CD4-positive, alpha-beta memory T cell (primary cell): ENCODE measurements at places on chromosomes 1 and 21.

DNA sequence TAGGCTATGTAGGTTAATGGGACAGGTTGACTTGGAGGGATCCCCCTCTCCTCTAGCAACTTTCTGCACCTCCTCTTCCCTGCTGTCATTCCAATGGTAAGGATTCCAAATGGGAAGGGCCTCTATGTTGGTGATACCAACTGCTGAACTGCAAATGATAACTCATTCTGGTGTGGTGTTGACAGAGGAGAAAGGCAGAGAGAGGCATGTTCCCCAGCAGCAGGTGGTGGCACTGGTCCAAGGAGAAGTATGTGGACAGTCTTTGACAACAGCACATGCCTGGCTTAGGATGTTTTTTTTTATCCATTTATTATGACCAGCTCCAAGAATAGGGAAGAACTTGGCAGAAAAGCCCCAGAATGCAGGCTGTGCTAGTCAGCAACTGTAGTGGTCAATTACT, 19.6 kb upstream of the SPAG17 start:
- DNase-seq = no peak

- DNase-seq = no peak
These were observed 85.9 kb downstream of the USP24 start for GRCh38 chr1:55129194-55129728.

DNA sequence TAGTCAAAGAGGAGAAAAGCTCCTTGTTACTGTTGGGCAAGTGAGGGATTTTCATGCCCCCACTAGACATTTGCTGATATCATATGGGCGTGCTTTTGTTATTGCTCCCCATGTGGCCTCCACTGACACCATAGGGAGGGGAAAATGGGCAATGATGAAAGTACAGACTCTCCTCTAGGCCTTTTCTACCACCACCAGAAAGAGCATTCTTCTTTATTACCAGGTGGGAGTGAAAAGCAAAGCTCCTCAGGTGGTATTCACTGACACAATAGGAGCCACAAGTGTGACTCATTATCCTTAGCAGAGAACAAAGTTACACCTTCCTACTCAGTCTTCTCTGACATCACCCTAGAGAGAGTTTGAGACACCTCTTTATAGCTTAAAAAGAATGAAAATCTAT, 667.1 kb downstream of the LTN1 start:
- no peak for DNase-seq

GRCh38 chr1:34398916-34399275, 222.2 kb downstream of the C1orf94 start:
- DNase-seq = no peak

GRCh38 chr1:178060789-178061556, 32.9 kb upstream of the RASAL2 start:
- no peak for DNase-seq

DNA sequence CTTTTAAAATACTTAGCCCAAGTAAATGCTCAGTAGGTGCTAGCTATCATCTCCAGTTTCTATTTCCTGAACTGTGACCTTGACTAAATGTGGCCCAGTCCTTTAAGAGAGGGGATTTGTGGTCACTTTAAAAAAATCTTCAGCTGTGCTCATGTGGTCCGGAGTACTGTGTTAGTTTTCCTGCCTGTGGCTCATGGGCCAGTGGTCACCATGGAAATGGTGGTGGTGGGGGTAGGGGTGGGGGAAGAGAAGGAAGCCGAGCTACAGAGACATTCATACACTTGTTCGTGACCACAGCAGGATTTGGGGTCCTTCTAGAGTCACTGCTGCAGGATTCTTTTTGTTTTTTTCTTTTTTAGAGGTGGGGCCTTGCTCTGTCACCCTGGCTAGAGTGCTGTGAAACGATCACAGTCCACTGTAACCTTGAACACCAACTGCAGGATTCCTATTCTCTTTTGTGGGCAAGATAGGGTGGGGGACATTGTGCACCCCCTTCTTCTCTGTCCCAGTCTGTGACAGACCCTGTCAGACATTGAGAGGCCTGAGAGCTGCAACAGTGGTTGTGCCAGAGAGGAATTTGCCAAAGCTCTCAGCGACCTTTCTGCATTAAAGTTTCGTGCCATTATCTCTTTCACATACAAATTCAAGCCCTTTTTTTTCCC, 25.8 kb downstream of the KIF26B start:
- no peak for DNase-seq

DNA sequence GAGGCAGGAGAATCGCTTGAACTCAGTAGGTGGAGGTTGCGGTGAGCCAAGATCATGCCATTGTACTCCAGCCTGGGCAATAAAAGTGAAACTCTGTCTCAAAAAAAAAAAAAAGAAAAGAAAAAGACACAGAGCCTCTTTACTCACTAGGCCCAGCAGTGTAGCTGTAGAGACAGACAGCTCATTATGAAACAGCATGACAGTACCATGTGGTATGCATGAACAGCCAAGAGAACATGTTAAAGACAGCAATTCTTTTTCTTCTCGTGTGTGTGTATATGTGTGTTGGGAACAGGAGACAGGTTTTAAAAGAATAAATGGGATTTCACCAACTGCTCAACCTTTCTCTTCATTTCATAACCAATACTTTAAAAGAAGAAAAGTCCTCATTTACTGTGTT, 118.8 kb downstream of the PIK3R3 start:
- DNase-seq = no peak

- no peak for DNase-seq
These were observed 63.6 kb upstream of the ZBTB40 start for GRCh38 chr1:22387919-22388580.

GRCh38 chr21:45509566-45510465, 32.4 kb downstream of the SLC19A1 start:
- no peak for DNase-seq

DNA sequence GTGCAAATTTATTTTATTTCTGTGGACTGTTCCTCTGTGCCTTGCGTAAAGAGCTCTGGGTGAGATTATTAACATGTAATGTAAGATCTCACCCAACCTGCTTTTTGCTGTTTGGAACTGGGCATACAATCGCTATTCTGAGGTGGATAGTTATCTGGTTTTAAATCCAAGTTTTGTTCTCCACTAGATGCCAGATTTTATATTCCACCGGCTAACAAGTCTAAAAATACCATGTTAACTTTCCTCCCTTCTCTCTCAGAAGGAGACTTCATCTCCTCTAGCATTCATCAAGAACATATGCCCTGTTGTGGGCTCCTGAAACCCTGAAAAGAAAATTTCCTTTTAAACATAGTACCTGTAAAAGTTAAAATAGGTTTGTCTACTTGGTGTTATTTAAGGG, 56.4 kb downstream of the C1orf21 start:
- no peak for DNase-seq

GRCh38 chr1:48182439-48182838, 40.1 kb upstream of the SLC5A9 start:
- DNase-seq = no peak

DNA sequence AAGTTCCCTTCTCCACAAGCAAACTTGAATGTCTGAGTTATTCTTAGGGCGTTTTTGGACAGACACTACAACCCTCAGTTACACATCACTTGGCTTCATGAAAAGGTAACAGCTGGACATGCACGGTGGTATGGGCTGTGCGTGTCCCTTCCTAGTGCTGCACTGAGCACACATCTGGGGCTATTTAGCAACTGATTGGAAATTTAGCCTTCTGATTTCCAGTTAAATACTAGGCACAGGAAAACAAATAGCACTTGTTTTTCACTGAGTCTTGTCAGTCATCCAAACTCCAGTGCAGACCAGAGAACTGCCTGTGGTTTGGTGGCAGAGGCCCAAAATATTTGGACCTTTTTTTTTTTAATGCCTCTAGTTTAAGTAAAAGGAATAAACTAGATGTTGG, 134.7 kb downstream of the TGFBR3 start:
- no peak for DNase-seq

- DNase-seq = no peak
These were observed 23.5 kb upstream of the ZBTB18 start for GRCh38 chr1:244027491-244028145.

- no peak for DNase-seq
These were observed 182.1 kb downstream of the MRPL39 start for GRCh38 chr21:25425156-25425555.

- no peak for DNase-seq
These were observed 175.5 kb downstream of the ASTN1 start for GRCh38 chr1:176989023-176989422.

GRCh38 chr1:3290915-3291314, 163.6 kb upstream of the ARHGEF16 start:
- no peak for DNase-seq

DNA sequence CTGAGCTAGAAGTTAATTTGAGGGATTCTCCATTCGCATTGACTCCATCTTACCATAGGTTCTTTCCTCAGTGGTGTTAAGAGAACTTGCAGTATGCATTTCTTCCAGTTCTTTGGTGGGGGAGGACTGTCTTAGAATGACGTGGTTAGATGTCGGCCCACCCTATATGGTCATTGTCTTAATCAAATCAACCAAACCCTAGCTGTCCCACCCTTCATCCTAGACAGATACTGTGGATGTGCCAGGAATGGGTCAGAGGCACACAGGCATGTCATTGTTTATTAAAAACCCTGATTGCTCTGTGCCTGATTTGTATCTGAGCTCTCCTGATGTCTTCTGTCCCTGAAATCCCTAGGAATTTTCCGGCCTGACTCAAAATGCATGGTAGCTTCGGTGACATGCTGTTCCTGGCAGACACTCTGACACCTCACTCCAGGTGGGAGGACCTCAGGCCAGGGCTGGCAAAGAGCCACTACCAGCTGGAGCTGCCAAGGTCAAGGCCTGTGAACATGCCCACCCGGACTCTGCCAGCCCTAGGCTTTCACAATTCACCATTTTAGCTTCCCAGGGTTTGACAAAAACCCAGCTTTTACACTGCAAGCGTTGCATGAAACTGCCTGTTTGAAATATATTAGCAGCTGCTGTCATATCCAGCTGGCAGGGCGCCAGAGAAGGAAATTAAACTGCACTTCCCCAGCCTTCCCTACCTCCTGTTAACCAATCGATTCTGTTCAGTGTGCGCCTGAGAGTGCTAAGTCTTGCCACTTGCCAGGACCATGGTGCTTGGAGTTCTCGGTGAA, 134.0 kb downstream of the FAM78B start:
- no peak for DNase-seq

GRCh38 chr1:2088458-2088857, 38.2 kb downstream of the PRKCZ start:
- DNase-seq = no peak

GRCh38 chr21:43267391-43268085, 98.7 kb downstream of the CRYAA start:
- DNase-seq = no peak

DNA sequence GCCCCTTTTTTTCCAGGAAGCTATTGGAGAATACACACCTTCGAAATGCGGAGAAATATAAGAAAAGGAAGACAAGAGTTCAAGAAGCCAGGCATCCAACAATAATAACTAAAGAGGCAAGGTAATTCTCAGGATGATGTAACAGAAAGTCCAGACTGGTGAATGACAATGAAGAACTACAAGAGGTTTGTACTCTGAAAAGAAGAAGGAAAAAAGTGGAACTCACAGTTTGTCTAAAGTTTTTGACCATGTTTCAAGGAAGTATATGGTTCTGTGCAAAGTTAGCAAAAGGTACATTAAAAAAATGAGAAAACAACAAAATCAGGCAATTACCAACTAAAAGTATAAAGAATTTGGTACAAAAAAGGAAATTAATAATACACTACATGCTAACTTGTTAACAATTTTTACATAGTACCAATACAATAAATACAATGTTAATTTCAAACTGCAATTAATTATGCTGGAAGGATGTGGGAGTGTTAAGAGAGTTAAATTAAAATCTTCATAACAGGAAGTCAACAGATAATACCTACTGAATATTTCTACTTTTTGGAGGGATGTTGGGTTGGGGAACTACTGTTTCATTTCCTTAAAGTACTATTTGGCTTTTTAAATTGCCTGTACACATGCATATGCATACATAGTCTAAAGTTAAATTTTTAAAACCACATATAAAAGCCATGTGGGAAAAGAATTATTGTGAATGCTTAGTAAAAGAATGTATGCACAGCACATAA, 12.9 kb upstream of the CD55 start:
- no peak for DNase-seq

- DNase-seq = no peak
These were observed 16.1 kb upstream of the GPR37L1 start for GRCh38 chr1:202106340-202107254.

DNA sequence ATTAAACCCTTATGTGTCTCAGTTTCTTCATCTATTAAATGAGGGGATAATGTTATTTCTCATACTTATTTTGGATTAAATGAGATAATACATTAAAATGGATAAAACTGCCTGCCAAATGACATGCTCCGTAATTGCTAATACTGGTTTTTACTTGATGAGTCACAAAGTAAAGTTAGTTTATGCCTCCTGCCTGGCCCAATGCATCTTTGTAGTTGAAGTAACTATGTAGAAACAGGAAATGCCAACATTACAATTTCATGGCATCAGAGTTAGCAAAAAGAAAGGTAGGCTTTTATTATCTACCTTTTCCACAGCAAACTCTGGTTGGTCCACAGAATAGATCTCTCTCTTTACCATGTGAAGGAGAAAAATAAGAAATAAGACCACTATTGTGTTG, 214.5 kb downstream of the TBX15 start:
- DNase-seq = no peak

GRCh38 chr1:54377040-54377691, 29.0 kb downstream of the SSBP3 start:
- no peak for DNase-seq

- DNase-seq = no peak
These were observed 6.2 kb upstream of the HIVEP3 start for GRCh38 chr1:41924911-41925310.

DNA sequence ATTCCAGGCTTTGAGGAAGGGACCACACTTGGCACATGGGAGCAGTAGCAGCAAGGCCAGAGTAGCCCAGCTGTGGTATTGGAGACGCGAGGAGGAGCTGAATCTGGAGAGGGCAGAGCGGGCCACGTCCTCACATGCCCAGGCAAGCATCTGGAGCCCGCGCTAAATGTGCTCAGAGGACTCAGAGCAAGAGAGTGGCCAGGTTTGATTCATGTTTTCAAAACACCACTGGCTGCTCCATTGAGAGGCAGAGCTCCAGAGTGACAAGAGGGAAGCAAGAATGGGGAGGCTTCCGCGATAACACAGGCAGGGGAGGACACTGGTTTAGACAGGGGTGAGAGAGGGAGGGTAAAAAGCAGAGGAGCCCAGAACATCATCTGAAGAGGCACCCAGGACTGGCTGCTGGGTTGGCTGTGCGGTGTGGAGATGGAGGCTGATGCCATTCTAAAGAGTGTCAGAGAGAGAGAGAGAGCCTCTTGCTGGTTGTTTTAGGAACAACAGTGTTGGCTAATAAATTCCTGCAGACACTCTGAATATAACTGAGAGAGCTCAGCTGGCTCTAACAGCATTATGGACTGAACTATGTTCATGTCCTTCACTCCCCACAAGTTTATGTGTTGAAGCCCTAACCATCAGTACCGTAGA, 32.3 kb downstream of the RCAN1 start:
- DNase-seq = no peak

GRCh38 chr1:37479255-37480124, 5.1 kb downstream of the ZC3H12A start:
- DNase-seq = peak; percentile 82

DNA sequence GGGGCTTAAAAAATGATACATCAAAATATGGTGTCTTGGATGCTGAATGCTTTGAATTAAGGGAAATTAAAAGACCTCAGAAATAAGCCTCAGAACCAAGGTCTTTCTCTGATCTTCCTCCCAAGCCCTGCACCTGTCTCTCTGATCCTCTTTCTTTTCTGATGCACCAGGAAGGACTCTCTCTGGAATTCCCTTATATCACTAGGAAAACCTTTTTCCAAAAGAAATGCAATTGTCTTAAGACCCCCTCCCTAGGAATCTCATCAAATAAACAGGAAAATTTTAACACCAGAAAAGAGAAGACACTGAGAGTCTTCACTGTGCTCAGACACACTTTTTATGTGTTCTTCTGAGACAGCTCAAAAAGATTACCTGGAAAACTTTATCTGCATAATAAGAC, 159.5 kb upstream of the PTBP2 start:
- no peak for DNase-seq

- no peak for DNase-seq
These were observed 53.1 kb upstream of the CACNA1E start for GRCh38 chr1:181430015-181430885.
